Fibroblast of skin of right biceps (primary cell): ENCODE measurements at places on chromosomes 11 and 22.

DNA sequence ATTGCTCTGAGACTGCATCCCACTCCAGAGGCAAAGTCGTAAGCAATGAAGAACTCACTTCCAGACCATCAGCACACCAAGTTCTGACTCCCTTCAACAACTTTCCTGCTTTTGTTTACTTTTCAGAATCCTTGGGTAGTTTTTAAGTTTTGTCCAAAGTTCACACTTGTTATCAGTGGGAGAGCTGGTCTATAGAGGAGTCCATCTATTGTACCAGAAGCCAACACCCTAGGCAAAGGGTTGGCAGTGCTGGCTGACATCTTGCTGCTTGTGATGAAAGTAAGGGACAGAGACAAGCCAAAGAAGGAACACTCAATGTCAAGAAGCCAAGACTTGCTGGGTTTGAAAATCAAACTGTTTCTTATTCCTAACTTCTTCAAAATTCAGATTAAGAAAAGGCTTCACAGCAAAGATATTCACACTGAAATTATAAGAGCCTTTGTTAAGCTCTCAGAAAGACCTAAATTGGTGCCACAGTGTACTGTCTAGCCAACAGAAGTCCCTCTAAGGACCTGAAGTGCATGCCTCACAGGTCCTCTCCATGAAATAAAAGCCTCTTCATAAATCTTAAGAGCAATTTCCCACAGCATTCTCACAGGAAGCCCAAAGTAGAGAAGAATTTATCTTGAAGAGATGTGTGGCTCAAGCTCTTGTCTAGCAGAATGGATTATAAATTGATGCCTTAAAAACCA lies 21.5 kb upstream of the LINC01488 start:
- no peak for DNase-seq

- no peak for DNase-seq
These were observed 417.0 kb upstream of the NARS2 start for GRCh38 chr11:78991681-78992080.

- no peak for DNase-seq
These were observed 59.9 kb downstream of the FAT3 start for GRCh38 chr11:92284558-92284957.

- no peak for DNase-seq
These were observed 27.9 kb downstream of the SBF1 start for GRCh38 chr22:50446708-50447575.

DNA sequence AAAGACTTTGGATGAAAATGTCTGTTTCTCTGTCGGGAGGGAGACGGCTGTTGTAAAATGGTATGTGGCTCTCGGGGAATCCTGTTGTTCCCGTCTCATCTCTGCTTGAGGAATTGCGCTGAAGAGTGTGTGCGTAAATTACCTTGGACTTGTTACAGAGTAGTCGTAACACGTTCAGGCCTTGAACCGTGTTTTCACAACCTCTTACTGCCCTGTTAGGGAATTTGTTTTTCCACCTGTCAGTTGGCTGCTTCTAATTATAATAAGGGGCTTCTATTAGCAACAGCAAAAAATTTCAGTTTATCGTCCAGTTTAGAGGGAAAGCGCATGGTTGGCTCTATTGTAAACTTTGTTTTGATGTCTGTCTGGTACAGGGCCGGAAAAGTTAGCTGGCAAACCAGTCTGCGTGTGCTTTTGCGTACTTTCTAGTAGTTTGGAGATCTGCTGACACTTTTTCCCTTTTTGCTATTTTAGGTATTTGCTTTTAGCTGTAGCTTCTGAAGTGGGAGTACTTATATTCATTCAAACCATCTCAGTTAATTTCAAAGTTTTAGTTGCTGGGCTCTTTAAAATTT lies 1.5 kb downstream of the HIPK3 start:
- DNase-seq: peak; percentile 40

DNA sequence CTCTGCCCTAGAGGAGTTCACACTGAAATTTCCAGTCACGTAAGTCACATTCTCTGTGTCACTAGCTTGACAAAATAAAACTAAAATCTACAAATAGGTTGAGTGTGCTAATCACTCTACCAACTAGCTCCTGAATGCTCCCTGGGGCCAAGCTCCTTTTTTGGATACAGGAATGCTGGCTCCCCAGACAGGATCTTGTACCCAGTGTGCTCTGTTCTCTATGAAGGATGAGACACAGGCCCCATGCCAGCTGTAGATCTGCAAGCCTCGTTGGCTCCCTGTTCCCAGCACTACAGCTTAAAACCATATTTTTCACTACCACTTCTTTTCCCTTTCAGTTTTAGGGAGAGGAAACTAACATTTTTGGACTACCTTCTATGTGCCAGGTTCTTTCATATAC lies 3.7 kb upstream of the IPO7 start:
- DNase-seq: no peak

DNA sequence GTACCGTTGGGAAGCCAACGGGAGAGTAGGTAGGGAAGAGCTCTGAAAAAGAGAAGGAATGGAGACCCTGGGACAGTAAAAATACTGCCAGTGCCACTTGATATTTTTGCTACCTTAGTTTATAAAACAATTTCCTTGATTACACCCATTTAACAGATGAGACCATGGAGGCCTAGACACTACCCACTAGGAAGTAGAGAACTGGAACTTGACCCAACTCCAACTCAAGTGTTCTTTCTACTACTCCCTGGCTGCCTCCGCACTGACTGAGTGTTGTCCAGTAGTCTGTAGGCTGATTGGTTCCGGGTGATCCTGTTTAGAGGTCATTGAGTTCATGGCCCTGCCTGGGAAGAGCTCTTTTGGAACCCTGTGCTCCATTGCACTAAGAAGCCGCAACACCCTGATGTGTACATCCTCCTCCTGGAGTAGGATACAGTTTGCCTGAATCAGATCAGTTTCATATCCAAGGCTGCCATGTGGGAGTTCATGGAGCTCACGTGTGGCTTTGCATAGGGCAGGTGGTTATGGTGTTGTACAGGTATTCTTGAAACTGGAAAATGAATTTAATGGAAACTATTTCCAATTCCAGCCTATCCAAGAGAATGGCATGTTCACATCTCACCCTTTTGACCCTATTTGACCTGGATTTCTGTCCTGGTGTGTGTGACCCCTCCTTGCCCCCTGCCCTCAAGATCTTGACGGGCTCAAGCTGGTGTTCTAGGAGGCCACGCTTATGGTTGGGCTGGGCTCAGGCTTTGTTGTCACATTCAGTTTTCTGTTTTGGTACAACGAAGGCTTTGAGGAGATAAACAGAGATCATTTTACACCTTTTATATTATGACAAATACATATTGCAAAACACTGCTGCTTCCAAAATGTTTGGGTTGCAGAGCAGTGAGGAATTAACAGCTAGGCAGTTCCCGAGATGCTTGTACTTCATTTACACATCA lies 102.2 kb upstream of the NNMT start:
- DNase-seq: no peak

DNA sequence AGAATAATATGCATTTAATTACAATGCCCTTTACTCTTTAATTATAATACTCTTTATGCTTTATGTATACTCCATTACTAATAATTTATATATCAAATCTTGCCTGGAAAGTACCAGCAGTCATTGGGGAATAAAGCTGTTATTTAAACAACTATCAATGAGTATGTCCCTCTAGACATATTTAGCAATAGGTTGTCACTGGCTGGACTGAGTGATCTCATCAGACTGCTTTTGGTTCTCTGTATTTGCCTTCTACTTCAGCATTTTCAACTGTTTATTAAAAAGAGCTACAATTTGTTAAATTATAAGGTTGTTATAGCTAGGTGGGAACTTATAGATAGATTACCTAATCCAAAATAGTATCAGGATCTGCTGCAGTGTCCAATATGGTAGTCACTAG lies 267.2 kb downstream of the DCDC1 start:
- DNase-seq: no peak

- DNase-seq: no peak
These were observed 32.6 kb upstream of the KCNQ1OT1 start for GRCh38 chr11:2732261-2732939.

- DNase-seq: peak; percentile 90
These were observed 2.0 kb downstream of the GNAZ start for GRCh38 chr22:23072077-23072910.

GRCh38 chr11:72173291-72173690 lies 18.6 kb upstream of the FOLR1 start:
- no peak for DNase-seq

- DNase-seq: no peak
These were observed 24.2 kb upstream of the ACAT1 start for GRCh38 chr11:108097179-108097578.

- no peak for DNase-seq
These were observed 11.1 kb downstream of the C11orf86 start for GRCh38 chr11:66986178-66986545.

- no peak for DNase-seq
These were observed 3.9 kb downstream of the CDPF1 start for GRCh38 chr22:46246178-46246577.

- no peak for DNase-seq
These were observed 493 bp upstream of the CYTH4 start for GRCh38 chr22:37281646-37282384.

DNA sequence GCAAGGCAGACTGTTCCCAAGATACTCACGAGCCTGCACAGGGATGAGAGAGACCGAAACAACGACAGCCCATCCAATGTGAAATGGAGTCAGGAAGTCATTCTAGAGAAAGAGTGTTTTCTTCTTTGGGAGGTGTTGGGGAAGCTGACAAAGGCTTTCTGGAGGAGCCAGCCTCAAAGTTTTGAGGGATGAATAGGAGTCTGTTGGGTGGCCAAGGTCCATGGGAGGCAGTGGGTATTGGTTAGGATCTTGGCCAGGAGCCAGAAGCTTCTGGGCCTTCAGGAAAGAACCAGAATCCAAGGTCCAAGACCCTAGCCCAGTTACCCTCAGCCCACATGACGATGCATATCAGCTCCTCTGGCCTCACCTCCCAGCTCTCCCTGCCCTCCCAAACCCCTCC lies 59.9 kb upstream of the SHISAL1 start:
- DNase-seq: no peak

- DNase-seq: no peak
These were observed 228.6 kb downstream of the BRD1 start for GRCh38 chr22:49599039-49599438.

GRCh38 chr11:128484172-128484571 lies 103.2 kb downstream of the ETS1 start:
- no peak for DNase-seq

DNA sequence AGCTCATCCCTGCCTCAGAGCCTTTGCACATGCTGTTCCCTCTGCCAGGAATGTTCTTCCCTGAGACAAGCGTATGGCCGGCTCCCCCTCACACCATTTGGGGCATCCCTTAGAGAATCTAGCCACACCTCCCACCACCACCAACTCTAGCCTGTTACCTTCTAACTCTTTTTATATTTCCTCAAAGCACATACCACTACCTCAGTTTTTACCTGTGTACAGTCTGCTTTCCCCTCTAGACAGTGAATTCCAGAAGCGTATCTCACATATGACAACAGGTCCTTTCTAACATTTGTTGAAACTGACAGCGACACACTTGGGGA lies 75.1 kb upstream of the ARFGAP3 start:
- DNase-seq: no peak

DNA sequence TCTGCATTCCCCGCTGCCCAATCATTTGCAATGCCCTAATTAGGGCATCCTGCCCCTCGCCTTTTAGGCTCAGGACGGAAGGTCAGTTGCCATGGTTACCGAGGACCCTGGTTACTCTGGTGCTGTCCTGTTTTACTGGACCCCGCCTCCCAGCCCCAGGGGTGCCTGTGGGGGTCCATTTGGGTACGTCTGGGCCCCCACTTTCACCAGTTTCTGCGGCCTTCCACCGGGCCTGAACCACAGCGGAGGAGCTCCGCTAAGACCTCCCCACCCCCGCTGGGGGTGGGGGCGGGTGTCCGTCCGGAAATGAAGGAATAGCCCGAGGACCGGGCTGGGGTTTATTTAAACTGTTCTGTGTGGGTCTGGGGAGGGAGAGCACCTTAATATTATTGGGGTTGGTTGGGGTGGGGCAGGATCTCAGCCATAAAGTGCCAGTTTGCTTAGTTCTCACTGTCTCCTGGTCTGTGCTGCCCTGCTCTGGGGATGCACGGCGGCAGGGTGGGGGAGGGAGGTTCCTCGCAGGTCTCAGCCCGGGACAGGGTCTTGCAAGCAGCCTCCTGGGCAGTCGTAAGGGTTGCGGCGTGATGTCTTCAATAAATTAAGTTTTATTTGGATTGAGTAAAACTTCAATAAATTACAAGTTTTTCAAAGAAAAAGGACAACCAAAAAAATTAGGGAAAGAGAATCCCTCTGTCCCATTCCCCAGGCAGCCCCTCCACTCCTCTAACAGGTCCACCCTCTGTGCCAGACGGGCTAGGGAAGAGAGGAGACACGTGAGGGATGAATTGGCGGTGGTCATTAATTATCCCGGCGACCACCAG lies 5.3 kb downstream of the PHOX2A start:
- DNase-seq: no peak

DNA sequence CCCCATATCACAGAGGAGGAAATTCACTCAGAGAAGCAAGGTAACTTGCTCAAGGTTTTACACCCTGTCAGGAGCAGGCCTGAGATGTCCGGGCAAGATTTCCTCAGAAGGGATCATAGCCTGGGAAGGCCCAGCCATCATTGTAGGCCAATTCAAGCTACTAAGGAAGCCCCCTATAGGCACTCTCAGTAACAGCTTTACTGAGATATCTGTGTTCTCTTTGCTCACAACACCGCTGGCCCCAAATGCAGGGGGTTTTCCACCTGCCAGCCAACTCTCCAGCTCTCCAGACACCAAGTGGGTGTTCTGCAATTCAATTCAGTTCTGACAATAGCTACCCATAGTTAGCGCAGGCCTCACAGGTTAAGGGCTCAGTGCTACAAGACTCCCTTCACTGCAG lies 84.0 kb downstream of the SLC36A4 start:
- no peak for DNase-seq

DNA sequence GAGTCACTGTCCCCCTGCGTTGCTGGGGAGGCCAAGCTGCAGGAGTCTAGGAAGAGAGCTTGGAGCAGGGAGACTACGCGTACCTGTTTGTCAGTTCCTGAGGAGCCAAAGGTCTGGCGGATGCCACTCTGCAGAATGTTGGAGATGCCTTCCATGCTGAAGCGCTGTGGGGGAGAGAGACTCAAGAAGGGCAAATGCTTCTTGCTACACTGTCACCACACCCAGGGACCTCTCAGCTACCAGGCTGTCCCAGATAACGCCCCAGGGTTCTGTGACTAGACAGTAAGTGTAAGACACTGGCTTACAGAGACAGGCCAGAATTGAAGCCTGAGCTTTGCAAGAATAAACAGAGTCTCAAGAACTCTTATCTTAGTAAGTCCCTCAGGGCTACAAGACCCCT lies 42.0 kb downstream of the FEZ1 start:
- no peak for DNase-seq

GRCh38 chr11:121807051-121807450 lies 309.0 kb downstream of the BLID start:
- DNase-seq: no peak

- DNase-seq: no peak
These were observed 51.9 kb downstream of the CSTF3 start for GRCh38 chr11:33109294-33109895.
